Activated effector memory CD4-positive, alpha-beta T cell treated with Interleukin-2 at 50 U/mL for 16 hours (primary cell): ENCODE measurements at places on chromosomes 12 and 14.

DNA sequence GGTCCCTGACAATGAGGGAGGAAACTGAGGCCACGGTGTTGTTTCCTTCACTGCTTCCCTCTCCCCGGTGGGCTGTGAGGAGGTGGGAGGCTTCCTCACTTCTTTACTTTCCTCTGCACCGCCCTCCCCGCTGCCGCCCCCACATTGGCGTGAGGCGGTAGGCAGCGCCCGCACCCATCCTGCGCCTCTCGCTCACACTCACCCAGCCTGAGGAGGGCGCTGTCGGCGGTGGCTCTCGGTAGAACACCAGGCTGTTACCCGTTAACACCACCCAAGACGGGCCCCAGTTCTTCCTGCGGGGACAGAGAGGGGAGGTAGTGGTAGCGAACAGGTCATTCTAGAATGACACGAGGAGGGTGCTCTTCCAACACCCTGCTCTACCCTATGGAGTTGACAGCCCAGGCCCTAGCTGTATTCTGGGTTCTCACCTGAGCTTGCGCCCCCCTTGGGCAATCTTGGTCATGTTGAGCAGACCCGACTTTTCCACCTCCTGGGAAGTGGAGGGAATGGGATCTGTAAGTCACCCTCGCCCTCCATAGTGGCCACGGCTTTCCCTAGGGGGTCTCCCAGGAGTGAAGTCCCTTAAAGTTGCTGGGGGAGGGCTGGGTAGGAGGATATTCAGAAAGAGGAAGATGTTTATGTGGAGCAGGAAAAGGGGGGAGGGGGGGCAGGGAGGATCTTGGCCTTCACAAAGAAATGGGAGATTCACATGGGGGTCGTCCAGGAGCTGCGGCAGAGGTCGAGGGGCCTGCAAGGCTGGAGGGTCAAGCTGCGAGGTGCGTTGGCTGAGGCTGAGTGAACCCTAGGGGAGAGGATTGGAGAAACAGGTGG is 3.3 kb downstream of the ARHGAP9 start:
- DNase-seq: peak; percentile 53

- DNase-seq: no peak
These were observed 2.8 kb downstream of the CKB start for GRCh38 chr14:103519837-103520212.

GRCh38 chr14:36113341-36113740 is 63.2 kb downstream of the PTCSC3 start:
- DNase-seq: no peak

DNA sequence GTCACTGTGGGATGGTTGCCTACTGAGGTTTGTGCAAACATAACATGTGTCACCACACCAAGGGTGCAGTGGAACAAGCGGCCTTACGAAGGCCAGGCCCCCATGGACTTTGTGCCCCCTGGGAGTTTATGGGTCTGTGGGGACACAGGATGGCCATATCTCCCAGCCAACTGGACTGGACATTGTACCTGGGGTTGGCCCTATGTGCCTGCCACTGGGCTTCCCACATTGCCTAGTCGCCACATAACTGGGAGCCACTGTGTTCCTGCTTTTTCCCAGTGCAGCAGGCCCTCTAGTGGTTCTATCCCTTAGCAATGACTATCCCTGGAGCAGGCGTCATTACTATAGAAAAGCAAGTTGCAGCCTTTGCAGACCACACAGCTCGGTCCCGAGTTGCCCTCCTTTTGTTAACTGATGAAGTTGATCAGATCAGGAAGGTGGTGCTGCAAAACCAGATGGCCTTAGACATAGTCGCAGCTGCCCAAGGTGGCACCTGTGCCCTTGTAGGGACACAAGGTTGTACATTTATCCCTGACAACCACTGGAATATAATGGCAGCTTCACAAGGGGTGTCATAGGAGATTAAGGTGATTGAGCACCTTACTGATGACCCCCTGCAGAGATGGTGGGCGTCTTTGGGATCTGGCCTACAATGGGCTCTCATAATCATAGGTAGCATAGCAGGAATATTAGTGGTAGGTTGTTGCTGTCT is 15.2 kb upstream of the RNASE12 start:
- no peak for DNase-seq

DNA sequence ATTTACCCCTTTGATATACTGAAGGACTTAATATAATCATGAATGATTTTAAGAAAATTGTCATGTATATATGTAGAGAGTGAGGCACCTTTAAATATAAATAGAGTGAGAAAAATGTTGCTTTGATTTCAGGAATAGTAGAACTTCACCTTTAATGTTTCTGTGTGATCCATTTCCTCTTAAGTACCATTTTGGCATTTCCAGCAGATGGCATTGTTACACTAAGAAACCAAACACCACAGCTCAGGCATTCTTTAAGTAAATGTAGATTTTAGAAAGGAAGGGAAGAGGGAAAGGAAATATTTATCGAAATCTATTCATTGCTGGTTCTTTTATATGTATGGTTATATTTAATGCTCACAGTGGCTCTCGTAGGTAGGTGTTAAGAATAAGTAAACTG is 556.7 kb upstream of the FBXO33 start:
- DNase-seq: no peak

DNA sequence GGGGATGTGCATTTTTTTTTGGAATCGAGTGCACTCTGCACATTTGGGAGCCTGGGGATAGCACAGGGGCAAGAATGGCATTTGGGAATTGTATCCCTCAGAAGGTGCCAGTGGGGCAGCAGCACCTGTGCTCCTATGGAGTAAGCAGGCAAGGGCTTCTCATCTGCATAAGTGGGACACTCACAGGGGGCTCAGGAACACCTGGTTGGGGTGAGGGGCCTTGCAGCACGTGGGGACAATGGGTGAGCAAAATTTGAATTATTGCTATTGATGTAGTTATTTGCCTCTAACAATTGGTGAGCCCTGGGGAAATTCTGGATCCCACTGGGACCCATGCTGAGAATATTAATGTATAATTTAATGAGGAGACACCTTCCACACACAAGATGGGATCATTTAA is 274.2 kb downstream of the TTC6 start:
- no peak for DNase-seq

GRCh38 chr12:52005903-52006703 is 643 bp upstream of the TAMALIN start:
- DNase-seq: no peak
